ENCODE measurements at places on chromosomes 5 and 9.

DNA sequence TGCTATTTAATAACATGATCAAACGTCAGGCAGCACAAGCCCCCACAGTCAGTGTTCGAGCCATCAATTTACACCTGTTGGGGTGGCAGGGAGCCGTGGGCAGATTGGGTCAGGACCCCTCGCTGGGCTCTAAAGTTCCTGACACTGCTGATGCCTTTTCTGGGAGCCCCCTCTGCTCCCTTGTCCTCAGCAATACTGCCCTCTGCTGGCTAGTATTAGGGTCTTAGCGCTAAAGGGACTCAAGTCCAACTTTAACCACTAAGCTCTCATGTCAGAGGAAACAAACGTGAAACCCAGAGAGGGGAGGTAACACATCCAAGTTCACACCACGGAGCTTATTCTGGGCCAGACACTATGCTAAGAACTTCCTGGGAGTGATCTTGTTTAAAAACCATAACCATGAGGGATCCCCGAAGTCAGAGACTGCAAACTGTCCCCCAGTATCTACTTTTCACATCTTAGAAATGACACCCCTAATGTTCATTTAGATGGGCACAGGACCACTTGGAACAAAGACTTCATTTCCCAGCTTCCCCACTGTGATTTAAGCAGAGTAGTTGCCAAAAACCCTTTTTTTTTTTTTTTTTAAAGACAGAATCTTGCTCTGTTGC, 20.4 kb downstream of the ANKS6 start:
- DNase-seq: peak; percentile 17

GRCh38 chr5:132679166-132679565, 5.4 kb downstream of the IL4 start:
- no peak for DNase-seq

DNA sequence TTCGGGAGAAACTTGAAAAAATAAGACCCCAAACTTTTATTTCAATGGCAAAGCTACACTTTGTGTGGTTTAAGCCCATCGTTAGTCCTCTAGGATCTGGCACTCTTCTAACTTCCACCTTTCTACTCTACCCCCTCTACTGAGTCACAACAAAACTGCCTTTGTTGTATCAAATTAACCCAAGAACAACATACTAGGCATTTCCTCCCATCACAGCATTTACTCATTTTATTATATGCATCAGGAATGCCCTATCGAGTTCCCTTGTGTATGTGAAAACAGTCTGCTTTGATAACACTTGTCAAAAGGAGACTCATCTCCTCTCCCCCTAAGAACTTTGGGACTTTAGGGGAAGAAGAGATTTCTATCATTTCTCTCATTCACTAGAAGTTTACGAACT, 158.9 kb upstream of the FREM1 start:
- DNase-seq: no peak

GRCh38 chr9:133715866-133716563, 22.1 kb downstream of the SARDH start:
- DNase-seq: no peak

- no peak for DNase-seq
Observed at GRCh38 chr5:98128846-98129245, 644.6 kb upstream of the RGMB start.

DNA sequence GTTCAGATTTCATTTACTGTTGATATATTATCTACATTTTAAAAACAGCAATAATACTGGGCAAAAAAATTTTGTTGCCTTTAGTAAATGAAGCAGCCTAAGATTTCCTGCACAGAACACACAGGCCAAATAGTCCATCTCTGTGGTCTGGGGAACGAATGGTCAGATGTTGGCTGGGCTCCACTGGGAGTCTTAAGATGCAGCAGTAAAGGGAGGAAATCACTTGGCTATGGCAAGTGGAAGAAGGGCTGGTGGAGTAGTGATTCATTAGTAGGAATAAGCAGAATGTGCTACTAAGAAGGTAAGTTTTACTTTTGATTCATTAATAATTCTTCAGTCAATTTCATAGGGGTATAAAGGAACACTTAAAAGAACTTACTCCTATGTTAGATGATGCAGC, 91.1 kb upstream of the ARRDC3 start:
- DNase-seq: no peak

DNA sequence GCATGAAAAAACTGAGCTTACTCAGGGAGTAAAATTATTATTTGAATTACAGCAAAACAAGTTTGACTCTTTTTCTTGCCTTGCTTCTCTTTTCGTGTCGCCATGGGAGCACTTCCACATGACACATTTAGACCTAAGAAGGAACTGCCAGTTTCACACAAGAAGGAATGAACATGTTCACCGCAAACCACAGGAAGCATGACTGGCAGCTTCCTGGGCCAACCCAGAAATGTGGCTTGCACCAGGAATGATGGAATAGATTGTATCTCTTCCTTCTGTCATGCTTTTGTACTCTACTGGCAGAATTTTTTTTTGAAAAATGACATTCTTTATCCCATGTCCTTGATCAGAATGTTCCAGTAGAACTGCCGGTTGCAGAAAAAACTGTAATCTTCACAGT, 32.9 kb upstream of the MAN2A1 start:
- DNase-seq: peak; percentile 74

- no peak for DNase-seq
Observed at GRCh38 chr5:137145721-137146120, 353.4 kb downstream of the SPOCK1 start.

- DNase-seq: no peak
Observed at GRCh38 chr5:137858223-137858916, 9.3 kb upstream of the MYOT start.

DNA sequence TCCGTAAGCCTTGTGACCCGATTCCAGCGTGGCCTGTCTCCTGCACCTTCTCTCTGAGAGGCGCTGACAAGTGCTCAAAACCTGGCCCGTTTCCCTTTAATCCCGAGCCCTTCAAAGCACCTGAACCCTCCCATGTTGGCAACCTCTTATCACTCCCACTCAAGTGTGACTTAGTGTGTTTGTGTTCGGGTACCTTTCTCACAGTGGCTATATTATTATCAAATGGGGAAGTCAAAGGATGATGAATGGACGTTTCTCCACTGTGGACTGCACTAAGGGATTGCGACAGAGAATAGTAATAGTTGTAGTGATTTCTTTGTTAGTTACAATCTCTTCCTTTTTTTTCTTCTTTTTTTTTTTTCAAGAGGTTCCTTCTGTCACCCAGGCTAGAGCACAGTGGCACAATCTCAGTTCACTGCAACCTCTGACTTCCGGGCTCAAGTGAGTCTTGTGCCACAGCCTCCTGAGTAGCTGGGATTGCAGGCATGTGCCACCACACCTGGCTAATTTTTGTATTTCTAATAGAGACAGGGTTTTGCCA, 65.4 kb upstream of the TNFSF8 start:
- DNase-seq: no peak

DNA sequence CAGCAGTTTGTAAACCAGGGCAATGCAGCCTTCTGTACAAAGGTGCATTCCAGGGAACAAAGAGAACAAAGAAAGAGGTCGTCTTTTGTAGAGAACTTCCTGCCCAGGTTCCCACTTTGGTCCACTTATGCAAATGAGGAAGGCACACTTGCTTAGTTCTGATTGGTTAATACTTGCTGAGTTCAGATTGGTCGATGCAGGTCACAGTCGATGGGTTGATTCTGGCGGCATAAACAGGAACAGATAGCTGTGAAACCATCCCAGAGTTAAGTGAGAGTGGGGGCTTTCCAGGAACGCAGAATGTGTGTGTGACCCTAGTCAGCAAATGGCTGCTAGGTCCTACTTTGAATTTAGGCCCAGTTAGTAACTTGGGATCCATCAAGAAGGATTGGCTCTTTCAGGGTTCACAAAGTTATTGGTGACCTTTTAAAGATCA, 1.8 kb upstream of the ADAMTS13 start:
- no peak for DNase-seq

DNA sequence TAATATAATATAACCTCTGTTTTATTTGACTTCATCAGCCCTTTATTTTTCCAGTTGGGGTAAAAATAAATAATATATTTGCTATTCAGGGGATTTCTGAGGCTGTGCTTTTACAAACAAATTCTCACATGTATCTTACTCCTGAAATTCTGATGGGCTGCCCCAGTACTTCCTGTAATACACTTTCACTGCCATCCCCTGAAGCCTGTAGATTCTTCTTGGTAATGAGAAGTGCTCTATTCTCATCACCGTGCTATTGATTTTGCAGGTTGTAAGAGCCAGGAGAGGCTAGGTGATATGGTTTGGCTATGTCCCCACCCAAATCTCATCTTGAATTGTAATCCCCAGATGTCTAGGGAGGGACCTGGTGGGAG, 91.9 kb upstream of the CEP78 start:
- DNase-seq: no peak

GRCh38 chr9:94577571-94577970, 16.1 kb downstream of the FBP2 start:
- no peak for DNase-seq

- no peak for DNase-seq
Observed at GRCh38 chr9:5575000-5575399, 53.9 kb upstream of the RIC1 start.

- DNase-seq: no peak
Observed at GRCh38 chr9:14203356-14204056, 110.4 kb downstream of the NFIB start.

- DNase-seq: no peak
Observed at GRCh38 chr5:80780024-80780423, 125.2 kb upstream of the DHFR start.

- no peak for DNase-seq
Observed at GRCh38 chr9:130311408-130312140, 46.0 kb downstream of the HMCN2 start.

GRCh38 chr5:112304743-112305142, 114.3 kb downstream of the EPB41L4A start:
- DNase-seq: no peak

DNA sequence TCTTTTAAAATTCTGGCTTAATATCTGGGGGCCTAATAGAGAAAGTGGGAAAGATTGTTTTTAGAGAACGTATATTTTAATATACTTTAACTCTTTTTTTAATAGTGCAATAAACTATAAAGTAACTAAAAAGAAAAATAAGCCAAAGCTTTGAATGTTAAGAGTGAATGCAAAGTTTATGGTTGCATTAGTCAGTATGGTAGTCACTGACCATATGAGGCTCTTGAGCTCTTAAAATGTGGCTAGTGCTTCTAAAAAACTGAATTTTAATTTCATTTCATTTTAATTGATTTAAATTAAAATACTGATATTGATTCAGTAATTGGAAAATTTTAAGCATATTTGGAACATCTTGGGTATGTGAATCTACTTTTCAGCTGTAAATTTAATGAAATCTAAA, 310.7 kb downstream of the PJA2 start:
- DNase-seq: no peak

DNA sequence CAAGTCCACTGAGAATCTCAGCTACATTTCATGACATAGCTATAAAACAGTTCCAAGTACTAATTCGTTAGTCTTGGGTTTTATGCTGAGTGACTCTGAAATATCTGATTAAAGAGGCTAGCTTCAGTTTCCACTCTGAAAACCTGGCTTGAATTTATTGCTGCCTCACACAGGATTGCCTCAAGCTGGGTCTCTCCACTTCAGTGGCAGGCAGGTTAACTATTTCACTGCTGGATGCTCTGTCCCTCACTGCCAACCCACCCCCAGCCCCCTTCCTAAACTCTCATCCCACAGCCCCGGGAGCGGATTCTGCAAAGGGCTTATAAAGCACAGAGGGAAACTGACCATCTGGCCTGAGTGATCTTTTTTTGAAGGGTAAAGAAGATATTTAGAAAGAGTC, 318.3 kb downstream of the MLLT3 start:
- DNase-seq: no peak

DNA sequence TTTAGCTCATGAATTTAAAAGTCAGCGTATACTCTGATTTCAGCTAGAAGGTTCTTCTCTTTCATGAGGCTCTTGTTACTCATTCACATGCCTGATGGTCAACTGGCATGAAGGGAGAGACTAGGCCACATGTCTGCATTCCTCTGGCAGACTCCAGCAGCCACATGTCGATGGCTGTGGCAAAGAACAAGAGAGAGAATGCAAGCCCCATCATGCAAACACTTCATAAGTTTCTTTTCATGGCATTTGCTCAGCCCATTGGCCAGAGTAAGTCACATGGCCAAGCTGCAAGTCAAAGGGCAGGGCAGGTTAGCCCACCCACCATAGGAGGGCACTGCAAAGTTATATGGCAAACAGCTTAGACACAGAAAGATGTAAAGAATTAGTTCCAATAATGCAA, 5.4 kb downstream of the KCNV2 start:
- peak; percentile 64 for DNase-seq

DNA sequence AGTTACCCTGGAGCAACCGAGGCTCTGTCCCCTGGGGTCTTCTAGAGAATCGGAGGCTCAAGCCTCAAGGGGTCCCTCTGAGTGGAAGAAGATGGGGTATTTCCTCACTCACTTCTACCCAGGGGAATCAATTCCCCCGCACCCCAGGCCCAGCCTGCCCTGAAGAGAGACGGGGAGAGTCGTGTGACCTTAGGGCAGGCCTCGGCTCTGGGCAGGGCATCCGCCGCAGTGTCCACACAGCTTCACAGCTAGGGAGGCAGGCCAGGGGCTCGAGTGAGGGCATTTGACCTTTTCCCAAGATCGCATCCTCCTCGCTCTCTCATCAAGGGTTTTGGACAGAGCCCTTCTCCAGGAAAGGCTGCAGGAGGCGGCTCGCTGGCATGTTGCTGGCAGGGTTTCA, 57.9 kb upstream of the CNOT6 start:
- DNase-seq: no peak

- DNase-seq: no peak
Observed at GRCh38 chr9:113957351-113957750, 81.2 kb downstream of the ZNF618 start.

- DNase-seq: no peak
Observed at GRCh38 chr5:119478781-119479180, 26.5 kb downstream of the HSD17B4 start.

GRCh38 chr5:124755565-124755964, 9.1 kb upstream of the ZNF608 start:
- no peak for DNase-seq

DNA sequence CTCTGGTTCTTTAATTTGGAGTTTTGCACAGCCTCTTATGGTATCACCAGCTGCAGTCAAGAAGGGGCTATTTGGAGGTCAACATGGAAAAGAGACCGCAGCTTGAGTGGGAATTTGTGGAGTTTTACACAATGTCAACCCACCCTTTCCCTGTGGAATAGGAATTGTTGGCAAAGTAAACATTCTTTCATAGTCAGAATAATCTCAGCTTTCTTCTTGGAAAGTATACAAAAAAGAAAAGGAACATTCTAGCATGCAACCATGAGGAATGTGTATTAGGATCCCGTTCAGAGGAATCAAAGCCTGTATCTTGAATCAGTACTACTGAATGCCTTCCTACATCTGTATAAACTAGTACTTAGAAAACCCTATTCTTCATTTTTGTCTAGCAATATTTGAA, 107.6 kb downstream of the LURAP1L start:
- peak; percentile 42 for DNase-seq

DNA sequence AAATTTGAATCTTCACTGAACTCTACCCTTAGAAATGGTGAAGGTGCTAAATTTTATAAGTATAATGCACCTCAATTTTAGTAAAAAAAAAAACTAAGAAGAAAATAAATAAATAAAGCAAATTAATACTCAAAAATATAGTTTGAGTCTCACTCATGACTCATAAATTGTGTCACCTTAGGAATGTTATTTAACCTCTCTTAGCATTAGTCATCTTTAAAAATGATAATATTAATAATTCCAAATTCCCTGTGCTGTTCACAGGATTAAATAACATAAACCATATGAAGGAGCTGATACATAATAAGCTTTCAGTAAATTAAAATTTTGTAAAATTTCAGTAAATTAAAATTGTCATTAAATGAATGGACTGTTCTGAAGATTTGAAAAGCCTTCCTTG, 339.8 kb upstream of the RGMB start:
- DNase-seq: no peak

- DNase-seq: peak; percentile 54
Observed at GRCh38 chr9:131405428-131405827, 11.5 kb downstream of the PRRC2B start.

- DNase-seq: no peak
Observed at GRCh38 chr5:127290019-127290945, at the start of gene MEGF10. Gene MEGF10 (plus strand): TSS chr5:127290796. CDS start chr5:127331309, 40,513 bp downstream.
